ENCODE measurements at places on chromosomes 16 and 17.

DNA sequence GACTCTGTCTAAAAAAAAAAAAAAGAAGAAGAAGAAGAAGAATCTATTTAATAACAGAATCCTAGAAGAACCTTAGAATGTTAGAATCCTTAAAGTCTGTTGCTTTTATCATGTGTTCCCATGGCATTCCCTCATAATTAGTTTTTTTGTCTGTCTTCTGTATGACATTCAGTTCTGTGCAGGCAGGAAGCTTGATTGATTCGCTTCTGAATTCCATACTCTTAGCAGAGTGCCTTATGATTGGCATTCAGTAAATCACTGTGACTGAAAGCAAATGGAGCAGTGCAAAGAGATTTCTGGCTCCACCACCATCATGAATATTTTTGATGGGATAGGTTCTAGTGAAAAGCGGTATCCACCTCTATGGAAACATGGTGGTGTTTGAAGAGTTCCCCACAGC, 1065.9 kb upstream of the RBFOX1 start:
- DNase-seq: no peak

GRCh38 chr16:50354629-50355456, 13.9 kb downstream of the BRD7 start:
- no peak for DNase-seq

GRCh38 chr17:16439811-16440351, 24.5 kb downstream of the TRPV2 start:
- DNase-seq: no peak

DNA sequence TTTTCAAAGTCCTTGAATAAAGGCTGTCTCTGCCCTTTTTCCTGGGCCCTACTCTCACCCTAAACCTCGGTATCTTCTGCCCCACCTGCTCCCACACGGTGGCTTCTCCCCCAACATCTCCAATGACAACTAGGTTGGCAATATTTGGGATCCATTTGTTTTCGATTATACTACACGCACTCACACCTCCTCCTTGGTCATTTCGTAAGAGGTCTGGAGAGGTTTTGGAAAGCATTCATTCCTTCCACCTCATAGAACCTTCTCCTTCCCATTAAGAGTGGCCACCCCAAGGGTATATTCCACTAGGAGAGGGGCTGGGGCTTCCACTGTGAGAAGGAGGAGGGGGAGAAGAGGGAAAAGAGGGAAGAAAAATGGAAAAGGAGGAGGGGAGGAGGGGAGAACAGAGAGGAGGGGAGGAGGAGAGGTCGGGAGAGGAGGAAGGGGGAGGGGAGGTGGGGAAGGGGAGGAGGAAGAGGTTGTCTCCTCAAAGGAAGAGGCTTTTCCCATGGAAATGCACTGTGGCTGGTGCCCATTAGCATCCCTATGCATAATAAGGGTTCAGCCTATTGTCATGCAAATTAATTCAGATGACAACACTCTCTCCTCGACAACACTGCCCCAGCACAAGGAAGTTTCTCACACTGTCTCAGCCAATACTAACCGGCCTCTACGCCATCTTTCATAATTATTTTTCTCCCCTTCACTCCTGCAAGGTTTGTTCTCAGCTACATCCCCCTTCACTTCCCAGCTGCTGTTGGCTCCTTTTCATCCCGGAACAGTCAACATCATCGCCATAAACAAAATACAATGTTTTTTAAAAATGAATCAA, 30.0 kb downstream of the SOX9 start:
- DNase-seq: no peak

DNA sequence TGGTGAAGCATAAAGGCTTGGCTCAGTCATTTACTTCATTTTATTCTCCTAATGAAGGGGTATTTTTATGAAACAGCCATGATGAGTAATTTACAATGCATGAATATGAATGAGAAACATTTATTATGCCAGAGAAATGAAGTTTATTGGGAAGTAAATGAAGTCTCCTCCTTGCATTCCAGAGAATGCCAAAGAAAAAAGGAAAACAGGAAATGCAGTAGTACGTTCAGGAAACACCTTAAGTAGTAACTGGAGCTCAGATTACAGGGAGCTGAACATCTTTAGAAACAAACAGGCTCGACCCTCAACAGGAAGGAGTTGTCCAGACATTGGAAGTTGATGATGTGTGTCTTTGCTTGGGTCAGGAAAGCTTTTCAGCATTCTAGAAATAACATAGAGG, 4.6 kb downstream of the KRT34 start:
- no peak for DNase-seq

DNA sequence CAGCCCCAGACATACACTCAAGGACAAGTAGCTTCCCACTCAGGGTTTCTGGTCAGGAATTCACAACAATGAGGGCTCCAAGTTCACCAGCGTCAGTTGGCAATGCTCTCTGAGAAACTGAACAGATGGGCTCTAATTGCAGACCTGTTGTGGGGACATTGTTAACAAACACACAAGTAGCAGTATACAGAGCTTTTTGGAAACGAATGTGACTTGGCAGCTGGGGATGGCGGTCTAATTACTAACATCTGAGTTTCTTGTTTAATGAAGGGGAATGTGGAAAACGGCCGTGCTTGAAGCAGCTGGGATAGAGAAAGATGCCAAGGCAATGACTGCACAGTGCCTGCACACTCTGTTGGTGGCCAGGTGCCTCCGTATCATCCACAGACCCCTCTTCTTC, 316.1 kb upstream of the IRX3 start:
- no peak for DNase-seq

DNA sequence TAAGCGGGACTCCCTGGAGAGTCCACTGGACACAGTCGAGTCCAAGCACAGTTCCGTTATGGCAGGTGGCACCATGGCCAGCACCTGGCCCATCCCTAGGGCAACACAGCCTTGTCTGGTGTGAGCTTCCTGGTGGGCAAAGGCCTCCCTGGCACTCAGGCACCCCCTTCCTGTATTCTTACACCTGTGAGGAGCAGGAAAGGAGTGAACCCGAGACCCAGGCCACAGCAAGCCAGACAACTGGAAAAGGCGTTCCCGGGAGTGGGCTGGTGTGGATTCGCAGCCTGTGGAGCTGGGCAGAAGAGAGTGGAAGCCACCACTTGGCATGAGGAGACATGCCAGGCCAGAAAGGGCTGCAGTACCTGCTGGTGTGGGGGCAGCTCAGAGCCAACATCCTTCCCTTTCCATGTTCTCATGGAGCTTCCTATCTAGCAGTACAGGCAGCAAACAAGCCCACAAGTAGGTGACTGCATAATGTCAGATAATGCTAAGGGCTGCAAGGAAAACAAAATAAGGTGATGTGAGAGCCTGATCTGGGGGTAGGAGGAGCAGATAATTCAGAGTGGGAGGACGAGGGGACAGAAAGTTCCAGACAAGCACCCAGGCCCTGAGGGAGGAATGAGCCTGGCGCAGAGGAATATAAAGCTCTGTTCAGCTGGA, 87.0 kb downstream of the GNAO1 start:
- no peak for DNase-seq

DNA sequence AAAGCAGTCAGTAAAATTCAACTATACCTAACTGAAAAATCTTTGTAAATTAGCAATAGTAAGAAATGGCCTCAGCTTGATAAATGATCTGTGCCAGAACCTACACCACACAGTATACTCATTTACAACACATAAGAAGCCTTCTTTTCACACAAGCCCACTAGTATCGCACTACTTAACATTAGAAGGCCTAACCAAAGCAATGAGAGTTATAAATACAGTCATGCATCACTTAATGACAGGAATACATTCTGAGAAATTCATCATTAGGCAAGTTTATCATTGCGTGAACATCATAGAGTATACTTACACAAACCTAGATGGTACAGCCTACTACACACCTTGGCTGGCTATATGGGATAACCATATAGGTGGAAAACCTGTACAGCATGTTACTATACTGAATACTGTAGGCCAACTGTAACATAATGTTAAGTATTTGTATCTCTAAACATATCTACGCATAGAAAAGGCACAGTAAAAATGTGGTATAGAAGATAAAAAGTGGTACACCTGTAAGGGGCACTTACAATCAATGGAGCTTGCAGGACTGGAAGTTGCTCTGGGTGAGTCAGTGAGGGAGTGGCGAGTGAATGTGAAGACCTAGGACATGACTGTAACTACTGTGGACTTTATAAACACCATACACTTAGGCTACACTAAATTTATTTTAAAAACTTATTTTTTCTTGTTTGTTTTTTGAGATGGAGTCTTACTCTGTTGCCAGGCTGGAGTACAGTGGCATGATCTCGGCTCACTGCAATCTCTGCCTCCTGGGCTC, 126.5 kb upstream of the CORO6 start:
- no peak for DNase-seq

- no peak for DNase-seq
Measured at GRCh38 chr17:17710728-17711541, 29.7 kb downstream of the RAI1 start.

DNA sequence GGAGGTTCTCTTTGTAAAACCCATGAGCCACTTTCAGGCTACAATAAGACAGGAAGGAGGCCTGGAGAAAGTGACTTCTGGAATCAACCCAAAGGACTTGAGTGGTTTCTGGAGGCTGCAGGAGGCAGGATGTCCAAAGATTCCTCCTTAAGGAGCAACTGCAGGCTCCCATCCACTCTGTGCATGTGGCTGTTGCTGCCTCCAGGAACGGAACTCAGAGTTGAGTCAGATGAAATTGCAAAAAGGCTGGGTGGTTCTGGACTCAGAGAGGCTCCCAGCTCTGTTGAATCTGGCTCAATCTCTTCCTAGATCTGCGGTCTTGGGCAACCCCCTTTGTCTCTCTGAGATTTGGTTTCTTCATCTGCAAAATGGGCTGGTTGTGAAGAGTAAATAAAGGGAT, 197.1 kb downstream of the SHISA9 start:
- no peak for DNase-seq

DNA sequence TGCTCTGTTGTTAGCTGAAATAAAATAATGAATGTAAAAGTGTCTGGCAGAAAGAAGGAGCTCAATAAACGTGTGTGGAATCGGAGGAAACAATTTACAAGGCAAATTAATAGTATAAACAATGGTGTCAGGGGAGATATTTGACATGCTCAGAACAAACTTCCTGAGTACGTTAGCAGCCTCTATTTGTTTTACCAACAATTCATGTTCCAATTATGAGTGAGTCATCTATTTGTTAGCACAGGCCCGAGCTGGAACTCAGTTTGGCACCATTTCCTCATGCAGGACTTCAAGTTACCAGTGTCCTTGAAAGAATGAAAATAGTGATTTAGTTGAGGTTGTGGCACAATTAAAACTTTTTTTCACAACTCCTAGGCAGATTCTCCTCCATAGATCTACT, 9.1 kb downstream of the ASIC2 start:
- no peak for DNase-seq

DNA sequence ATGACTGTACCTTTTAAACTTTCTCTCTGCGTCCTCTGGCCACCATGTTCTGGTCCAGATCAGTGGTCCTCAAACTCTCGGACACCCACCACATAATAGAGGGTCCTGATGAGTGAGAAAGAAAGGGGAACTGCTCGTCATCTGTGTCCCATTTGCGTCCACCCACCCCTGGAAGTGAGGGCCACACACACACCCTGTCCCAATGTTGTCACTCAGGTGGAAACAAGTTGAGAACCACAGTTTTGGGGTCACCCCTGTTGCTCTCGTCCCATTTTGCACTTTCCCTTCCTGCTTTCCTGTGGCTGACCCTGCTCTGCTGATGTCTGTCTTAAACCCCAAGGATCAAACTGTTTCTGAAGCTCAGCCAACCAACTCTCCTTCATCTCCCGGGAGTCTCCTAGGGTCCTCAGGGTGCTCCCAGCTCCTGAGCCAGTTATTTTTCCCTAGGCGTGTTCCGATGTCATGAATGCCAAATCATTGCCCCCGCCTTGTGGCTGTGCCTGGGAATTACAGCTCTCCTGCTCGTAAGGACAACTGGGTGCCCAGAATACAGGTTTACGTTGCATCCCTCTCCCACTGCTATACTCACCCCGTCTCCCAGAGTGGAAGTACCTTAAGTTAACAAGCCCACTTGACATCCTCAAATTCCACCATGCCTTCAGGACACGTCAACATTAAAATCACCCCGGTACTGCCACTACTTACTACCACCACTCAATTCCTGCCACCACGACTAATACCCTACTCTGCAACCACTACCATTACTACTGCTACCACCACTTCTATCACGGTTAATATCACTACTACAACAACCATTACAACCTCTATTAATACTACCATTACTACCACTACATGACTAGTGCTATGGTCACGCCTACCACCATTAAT, 26.0 kb upstream of the HNF1B start:
- no peak for DNase-seq

- no peak for DNase-seq
Measured at GRCh38 chr17:74543406-74543805, 2.5 kb downstream of the CD300C start.

DNA sequence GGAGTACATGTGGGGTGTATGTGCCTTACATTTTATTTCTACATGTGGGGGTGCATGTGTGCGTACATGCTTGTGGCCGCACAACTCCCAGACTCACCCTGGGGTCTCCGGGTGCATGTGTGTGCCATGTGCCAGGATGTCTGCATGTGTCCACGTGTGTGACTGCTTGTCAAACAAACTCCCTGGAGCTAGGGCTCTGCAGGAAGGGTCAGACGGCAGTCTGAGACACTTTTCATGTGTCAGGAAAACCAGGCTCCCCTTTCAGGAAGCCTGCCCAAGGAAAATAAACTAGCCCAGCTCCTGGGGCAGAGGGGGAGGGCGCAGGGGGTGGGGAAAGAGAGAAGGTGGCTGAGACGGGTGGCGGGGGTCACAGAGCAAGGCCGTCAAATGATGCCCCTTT, 44.7 kb downstream of the FZD2 start:
- DNase-seq: no peak

GRCh38 chr17:78785663-78786057, 3.6 kb upstream of the CYTH1 start:
- DNase-seq: no peak

DNA sequence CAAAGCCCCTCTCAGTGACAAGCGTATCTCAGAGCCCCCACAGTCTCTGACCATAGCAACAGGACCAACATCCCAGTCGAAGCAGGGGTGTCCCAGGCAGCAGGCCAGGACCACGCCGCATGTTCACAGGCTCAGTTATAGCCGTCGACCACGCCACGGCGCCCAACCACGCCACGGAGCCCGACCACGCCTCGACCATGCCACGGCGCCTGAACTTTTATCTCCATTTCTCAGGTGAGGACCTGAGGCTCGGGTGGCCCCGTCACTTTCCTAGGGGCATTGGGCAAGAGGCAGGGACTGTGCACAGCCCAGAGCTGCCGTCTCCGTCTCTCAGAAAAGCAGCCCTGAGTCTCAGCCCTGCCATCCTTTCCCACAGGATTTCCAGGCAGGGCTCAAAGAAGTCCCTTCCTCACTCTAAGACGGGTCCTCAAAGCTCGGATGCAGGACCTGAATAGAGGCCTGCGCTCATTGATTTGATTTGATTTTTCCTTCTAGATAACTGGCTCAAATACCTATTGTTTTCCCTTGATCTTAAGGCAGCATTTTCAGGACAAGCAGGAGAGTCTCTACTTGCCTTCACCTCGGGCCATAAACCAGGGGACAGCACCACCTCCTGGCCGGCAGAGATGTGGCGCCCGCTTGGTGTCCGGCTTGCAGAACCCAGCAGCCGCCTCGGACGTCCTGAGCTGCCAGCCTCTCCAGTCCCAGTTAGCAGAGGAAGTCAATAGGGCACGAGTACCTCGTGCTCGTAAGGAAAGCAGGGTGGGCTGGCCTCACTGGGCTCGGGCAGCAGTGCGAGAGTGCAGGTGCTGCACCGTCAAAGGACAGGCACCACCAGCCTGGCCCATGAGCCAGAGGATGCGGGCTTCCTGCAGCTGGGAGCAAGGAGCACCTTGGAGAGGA, 38.8 kb downstream of the C16orf95 start:
- peak; percentile 21 for DNase-seq
